Stimulated activated CD8-positive, alpha-beta memory T cell treated with anti-CD3 and anti-CD28 coated beads, Interleukin-2, amount 100 ng/mL, for 1 hour (primary cell): ENCODE measurements at places on chromosomes 6 and 20.

DNA sequence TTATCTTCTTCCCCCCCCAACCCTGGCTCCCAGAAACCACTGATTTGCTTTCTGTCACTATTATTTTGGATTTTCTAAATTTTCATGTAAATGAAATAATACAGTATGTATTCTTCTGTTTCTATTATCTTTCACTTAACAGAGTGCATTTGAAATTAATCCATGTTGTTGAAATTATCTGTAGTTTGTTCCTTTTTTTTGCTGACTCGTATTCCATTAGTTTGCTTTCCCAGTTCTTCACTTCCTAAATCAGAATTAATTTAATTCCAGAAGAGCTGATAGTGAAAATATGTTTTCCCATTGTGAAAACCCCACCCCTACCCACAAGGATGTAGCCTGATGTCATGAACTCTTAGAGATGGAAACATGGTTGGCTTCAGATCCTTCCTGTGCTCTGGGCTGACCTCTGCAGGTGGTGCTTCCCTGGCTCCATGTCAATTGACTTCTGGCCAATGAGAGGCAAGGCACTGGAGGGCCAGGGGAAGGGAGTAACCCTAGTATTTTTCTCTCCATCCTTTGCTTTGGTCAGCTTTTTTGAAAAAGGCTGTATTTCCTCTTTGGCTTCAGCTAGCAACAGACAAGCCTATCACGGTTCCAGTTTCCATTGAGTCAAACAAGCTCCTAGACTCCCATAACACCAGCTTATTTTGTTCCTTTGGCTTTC lies 244.4 kb upstream of the HSF2 start:
- DNase-seq, result no peak

DNA sequence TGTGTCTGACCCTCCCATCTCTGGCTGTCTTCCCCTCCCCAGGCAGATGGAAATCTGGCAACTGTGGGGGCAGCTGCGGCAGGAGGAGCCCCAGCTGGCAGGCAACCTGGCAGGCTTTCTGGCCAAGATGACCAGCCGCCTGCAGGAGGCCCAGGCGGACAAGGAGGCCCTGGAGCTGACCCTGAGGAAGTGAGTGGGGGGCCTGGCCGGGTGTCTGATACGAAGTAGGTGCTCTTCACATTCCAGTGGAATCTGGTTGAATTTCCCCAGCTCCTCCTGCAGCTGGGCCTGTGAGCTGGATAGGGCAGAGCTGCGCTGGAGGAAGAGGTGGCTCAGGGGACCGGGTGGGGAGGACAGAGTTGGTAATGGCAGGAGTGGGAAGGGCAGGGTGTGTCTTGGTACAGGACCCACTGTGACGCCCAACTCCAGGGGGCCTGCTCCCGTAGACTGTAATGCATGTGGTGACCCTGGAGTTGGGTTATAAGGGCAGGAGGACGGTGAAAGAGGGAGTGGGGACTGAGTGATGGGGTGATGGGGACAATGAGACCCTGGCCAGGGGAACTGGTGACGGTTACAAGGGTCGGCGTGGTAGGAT lies 19.7 kb downstream of the RAB44 start:
- DNase-seq, result no peak

- DNase-seq, result no peak
Measured at GRCh38 chr6:34338811-34339210, 53.7 kb downstream of the NUDT3 start.

DNA sequence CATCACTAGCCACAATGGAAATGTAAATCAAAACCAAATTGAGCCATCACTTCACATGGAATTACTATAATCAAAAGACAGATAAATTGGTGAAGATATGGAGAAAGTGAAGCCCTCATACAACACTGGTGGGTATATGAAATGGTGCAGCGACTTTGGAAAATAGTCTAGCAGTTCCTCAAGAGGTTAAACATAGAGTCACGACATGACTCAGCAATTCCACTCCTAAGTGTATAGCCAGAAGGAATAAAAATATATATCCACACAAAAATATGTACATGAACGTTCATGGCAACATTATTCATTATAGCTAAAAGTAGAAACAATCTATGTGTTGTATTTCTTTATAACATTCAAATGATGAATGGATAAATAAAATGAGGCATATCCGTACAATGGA lies 33.1 kb upstream of the SH3BGRL2 start:
- no peak for DNase-seq

DNA sequence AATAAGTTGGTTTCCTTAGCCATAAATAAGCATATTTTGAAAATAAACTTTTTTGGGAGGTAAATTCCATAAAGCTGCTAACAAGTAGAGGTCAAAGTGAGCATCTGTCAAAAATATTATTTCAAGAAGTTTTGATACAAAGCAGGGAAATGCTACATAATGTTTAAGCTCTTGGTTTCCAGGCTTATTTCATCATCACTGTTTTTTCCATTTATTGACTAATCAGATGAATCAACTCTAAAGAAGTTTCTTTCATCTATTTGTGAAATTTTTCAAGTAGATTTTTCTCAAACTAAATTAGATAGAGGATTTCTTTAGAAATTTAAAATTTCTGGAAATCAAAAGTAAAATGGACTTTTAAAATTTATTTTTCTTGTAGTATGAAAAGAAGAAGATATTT lies 89.5 kb upstream of the TBX18 start:
- no peak for DNase-seq
